Stimulated activated CD4-positive, alpha-beta T cell treated with anti-CD3 and anti-CD28 coated beads, Interleukin-1b, Interleukin-23, amount 100 ng/mL, for 1 hour (primary cell): ENCODE measurements at places on chromosomes 3 and 15.

- DNase-seq, result peak; percentile 52
Observed at GRCh38 chr15:77959432-77959879, 118.1 kb downstream of the TBC1D2B start.

DNA sequence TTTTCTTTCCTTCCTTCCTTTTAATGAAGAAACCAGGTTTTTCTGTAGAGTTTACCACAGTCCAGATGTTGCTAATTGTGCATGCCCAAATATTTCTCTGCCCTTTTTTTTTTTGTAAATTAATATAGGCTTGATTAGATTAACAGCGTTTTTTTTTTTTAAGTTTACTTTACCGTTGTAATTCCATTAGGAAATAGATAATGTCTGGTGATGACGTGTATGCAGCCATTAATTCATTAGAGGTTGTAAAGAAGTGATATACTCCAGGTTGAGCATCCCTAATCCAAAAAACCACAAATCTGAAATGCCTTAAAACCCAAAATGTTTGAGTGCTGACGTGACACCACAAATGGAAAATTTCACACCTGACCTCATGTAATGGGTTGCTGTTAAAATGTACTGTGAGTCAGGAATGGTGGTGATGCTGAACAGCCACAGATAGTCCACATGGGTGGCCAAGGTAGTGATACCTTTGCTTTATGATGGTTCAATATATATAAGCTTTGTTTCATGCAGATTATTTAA lies 43.2 kb downstream of the KNL1 start:
- DNase-seq, result no peak

DNA sequence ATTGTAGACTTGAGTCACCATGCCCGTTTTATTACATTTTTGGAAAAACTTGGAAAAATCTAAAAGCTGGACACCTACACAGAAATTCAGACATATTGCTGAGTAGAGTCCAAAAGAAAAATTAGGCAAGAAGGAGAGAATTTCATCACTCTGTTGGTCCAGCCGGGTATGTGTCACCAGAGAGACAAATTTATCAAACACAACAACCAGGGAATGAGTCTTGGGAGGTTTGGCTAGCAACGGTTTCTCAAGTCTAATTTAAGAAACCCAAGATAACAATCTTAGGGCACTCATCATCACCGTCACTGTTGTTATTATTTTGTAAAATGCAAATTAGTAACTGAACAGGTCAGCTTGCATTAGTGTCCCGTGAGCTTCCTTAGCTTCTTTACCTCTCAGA lies 197.5 kb upstream of the C2CD4B start:
- no peak for DNase-seq

GRCh38 chr3:29760226-29760685 lies 479.4 kb downstream of the RBMS3 start:
- DNase-seq, result no peak

- no peak for DNase-seq
Observed at GRCh38 chr15:57231559-57231958, 144.7 kb upstream of the CGNL1 start.

GRCh38 chr3:45515999-45516725 lies 78.4 kb upstream of the LIMD1 start:
- no peak for DNase-seq
